Astrocyte (in vitro differentiated cells and primary cell): ENCODE measurements at places on chromosomes 4 and X. TPM values are rescaled to one million over a fixed set of nuclear protein-coding genes. Genes with fewer than 3 reads are reported as not detected.

SMIM43 gene
- total RNA-seq = not detected in 2 replicates

UNC5C gene
- 3.1 and 5.7 TPM in 2 replicates for total RNA-seq

RBMX2 gene
- total RNA-seq = 19.7 TPM in 2 replicates

CCDC110 gene
- total RNA-seq = 0.39 and 1.2 TPM in 2 replicates

TSC22D3 gene
- total RNA-seq = 30.7 and 35.4 TPM in 2 replicates

GRCh38 chr4:184612074-184612473 is 37.2 kb downstream of the CASP3 start:
- no peak for DNase-seq

GRCh38 chr4:135371137-135371536 is 1169.5 kb upstream of the PABPC4L start:
- no peak for DNase-seq

GRCh38 chr4:2095236-2096072 is 36.3 kb downstream of the NAT8L start:
- peak; percentile 22 for DNase-seq

DNA sequence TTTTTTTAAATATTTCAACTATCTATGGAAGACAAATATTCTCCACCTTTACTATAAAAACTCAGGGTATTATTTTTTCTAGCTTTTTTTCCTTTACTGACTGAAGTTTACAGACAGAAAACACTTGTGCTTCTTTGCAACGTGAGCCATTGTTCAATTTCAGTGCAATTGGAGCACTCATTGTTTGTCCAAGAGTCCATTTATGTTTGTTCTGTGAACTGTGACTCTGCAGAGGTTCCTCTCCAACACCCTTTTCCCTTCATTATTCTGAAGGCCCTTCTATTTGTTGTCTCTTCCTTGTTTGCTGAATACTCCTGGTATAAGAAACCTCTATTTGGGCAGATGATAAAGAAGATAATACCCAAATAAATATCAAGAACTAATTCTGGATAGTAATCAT is 37.4 kb downstream of the DAPP1 start:
- DNase-seq = no peak

DNA sequence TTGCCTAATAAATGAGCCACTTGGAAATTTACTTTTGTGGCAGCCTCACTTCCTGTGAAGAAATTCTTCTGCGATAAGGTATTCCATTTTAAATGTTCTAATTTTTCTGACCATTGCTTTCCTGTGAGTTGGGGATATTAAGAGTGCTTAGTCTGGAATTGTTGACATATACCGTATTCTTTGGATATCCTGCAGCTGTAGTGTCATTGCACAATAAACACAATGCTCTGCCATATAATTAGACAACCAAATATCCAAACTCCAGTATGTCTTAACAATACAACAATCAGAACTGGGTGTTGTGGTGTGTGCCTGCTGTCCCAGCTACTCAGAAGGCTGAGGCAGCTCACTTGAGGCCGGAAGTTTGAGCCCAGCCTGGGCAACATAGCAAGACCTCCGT is 99.4 kb downstream of the LUZP4 start:
- DNase-seq = peak; percentile 32

GRCh38 chrX:105331244-105331643 is 110.8 kb upstream of the TEX13A start:
- peak; percentile 46 for DNase-seq

DNA sequence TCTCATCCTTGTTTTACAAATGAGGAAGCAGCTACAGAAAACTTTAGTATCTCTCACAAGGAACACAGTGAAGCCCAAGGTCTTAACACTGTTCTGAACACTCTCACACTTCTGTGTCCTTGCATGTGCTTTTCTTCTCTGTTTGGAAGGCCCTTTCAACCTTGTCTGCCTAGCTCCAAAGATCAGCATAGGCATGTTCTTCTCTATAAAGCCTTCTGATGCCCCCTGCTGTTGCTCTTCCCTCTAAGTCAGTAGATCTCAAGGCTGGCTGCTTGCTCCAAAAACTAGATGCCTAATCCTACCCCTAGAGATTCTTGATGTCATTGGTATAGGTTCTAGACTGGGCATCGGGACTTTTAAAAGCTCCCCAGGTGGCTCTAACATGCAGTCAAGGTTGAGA is 5.9 kb downstream of the APOO start:
- DNase-seq = peak; percentile 54

DNA sequence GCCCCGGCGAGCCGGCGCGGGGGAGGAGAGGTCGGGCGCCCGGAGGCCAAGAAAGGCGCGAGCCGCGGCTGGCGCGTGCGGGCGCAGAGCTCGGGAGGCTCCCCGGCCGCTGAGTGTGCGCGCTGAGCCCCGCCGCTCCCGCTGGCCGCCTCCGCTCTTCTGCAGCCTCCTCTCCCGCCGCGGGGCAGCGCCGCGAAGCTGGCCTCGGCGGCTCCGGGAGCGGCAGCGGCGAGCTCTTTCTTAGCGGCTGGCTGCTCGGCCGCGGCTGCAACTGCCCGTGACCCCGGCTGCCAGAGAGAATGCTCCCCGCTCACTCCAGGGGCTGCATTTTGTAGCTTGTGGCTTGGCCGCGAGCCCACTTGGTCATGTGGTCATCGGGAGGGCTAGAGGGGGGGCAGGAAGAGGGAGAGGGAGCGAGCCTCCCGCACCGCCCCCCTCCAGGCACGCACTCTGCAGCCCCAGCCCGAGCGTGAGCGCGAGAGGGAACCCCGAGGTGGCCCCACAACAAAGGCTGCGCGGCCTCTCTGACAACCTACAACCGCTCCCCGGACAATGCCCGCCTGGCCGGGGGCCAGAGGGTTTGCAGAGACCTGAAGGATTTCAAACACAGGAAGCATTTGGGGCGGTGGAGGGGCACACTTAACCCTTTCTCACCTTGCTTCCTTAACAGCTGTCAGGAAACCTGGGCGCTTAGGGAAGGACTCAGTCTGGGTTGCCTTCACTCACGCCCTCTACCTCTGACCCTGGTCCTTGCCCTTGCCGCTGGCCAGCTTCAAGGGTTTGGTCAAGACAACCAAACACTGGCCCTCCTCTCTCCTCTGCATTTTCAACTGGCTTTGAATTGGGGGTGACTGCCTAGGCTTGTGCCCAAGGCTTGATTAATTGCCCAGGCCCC is at the start of gene APLN:
Gene APLN, minus strand, starts transcription at position 305 of the 895 bp plus-strand sequence. CDS start 326 bp downstream, outside the sequence.
- DNase-seq = peak; percentile 17

DNA sequence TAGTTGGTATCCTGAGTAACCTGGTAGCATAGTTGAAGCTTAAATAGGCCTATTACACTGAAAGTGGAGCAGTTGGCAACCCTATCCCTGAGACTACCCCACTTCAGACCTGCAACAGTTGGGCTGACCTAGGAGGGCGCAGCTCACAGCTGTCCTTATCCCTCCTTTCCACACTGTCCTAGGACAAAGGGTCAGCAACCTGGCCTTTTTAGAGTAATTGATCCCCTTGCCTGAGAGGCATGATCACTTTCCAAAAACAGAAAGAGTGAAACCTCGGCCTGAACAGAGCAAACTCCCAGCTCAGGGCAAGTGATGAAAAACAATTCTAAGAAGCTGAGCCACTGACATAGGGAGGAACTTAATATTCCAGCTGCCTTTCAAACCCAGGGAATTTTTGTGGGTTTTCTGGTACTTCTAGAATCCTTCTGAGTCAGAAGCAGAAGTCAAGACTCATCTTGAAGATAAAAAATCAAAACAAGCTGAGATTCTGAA is 94.9 kb upstream of the MYOZ2 start:
- peak; percentile 93 for DNase-seq

DNA sequence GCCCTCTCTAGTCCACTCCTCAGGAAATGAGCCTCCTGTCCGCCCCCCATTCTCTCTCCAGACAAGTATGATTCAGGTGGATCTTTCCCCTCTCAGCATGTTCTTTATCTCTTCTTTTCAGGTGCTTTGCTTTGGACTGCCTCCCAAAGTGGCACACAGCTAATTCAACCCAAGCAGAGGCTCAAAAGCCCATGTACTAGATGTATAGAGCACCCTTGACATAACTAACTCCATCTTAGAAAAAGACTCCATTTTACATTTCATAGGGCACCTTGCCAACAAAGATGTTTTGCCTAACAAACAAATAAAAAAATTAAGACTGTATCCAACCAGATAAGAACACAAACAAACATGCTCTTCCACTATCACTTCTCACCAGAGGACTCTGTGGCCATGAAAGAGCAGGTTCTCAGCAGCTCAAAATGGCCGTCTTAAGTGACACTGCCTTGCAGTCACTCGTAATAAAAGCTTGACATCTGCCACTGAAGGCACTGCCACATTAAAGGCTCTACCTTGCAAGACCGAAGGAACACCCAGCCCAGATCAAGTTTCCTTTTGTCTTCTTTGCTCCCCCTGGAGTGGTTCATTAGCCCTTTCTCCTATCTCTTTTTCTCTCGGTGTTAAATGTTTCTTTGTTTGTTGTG is 84.9 kb upstream of the TAB3 start:
- DNase-seq = no peak

DNA sequence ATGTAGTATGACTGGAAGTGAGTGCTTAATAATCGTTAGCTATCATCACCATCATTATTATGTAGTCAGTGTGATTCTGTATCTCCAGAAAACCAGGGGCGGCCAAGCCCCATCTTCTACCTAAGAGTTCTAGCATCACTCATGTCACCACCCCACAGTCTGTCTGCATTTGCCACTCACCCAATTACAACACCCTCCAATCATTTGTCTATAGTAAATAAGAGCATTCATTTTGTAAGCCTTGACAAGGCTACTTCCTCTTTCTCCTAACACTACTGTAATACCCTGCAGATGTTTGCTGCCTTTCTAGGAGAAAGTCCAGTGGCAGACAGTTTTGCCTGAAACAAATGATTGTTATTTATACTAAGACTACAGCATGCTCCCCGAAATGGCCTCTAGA is 15.8 kb upstream of the IL21 start:
- DNase-seq = no peak
